ENCODE measurements at places on chromosomes 13 and 19. TPM values are rescaled to one million over a fixed set of nuclear protein-coding genes. Genes with fewer than 3 reads are reported as not detected.

ADAT3 gene
- total RNA-seq: 10.3 TPM

PTH2 gene
- total RNA-seq: not detected

ZSWIM9 gene
- 7.8 TPM for total RNA-seq

MYO16 gene
- 0.22 TPM for total RNA-seq

NAPSA gene
- 217 TPM for total RNA-seq

ZNF790 gene
- total RNA-seq: 9.5 TPM

PLK5 gene
- total RNA-seq: not detected

MCF2L gene
- total RNA-seq: 61.9 TPM

CCDC70 gene
- total RNA-seq: not detected

DNA sequence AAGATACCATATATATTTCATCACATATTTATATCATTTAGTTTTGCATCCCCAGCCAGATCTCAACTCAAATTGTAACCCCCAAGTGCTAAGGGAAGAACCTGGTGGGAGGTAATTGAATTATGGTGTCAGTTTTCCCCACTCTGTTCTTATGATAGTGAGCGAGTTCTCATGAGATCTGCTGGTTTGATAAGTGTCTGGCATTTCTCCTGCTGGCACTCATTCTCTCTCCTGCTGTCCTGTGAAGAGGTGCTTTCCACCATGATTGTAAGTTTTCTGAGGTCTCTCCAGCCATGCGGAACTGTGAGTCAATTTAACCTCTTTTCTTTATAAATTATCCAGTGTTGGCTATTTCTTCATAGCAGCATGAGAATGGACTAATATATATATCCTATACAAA is 462.5 kb upstream of the SLITRK5 start:
- no peak overlapping the region for H3K27ac ChIP-seq
- H3K27me3 ChIP-seq: no peaks in the 10 kb centered on the region
- H3K4me3 ChIP-seq: no peak overlapping the region
- no peaks in the 10 kb centered on the region for H3K4me1 ChIP-seq
- no peaks in the 10 kb centered on the region for H3K36me3 ChIP-seq
- no peak for DNase-seq

DNA sequence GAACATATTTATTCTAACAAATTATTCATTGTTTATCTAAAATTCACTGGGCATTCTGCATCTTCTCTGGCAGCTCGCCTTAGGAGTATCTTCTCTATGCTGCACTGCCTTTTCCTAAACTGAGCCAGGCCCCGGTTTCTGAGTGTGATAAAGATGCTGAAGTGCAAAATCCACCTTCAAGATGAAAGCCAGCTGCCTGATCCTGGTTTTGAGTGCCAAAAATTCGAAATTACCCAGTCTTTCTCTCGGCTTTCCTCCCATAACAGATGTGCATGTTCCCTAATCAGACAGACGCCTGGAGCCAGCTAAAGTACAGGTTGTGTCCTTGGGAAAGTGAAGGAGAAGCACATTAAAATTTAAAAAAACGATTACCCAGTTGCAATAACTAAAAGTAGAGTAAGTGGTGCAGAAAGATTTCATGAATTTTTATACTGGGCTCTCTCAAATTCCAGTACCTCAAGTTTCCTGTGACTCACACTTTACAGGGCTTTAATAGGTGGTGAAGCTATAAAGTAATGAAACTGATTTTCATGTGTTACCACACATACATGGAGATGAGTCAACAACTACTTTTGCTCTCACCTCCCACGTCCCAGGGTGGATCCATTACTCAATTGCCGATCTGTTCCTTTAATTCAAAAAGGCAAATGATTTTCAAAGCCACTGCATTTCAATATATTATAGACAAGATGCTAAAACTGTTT is 65.0 kb upstream of the GTF2F2 start:
- no peaks in the 10 kb centered on the region for H3K27me3 ChIP-seq
- H3K36me3 ChIP-seq: no peaks in the 10 kb centered on the region
- H3K4me1 ChIP-seq: peaks cover 7% of the 10 kb centered on the region
- H3K27ac ChIP-seq: no peak overlapping the region

GRCh38 chr19:56969156-56969555 is 128.6 kb upstream of the PEG3 start:
- no peak overlapping the region for H3K4me3 ChIP-seq
- H3K27ac ChIP-seq: no peak overlapping the region
- H3K27me3 ChIP-seq: no peaks in the 10 kb centered on the region
- no peak for DNase-seq

DNA sequence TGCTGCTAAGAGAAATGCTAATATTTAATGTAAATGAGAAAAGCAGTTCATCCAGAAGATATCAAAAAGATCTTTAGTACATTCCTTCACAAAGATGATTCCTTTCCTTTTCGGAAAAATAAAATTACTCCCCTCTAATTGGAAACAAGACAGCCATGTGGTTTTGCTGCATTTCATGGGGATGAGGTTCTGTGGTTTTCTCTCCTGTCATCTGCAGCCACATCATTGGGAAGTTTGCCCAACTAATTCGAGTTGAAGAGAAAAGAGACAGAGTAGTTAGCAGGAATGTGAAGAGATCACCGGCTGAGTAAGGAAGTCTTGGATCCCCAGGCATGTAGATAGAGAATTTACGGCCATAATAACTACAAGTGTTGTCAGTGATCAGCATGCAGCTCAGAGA is 122.1 kb downstream of the CYSLTR2 start:
- H3K27ac ChIP-seq: no peak overlapping the region
- H3K4me1 ChIP-seq: no peaks in the 10 kb centered on the region
- H3K4me3 ChIP-seq: no peak overlapping the region

- DNase-seq: peak; percentile 86
- peak overlapping the region; percentile 29 for H3K27ac ChIP-seq
- H3K36me3 ChIP-seq: peaks cover 12% of the 10 kb centered on the region
Observed at GRCh38 chr19:11130824-11131455, 24.6 kb downstream of the SPC24 start.

GRCh38 chr19:5108866-5109265 is 140.0 kb downstream of the KDM4B start:
- no peak overlapping the region for H3K4me3 ChIP-seq
- no peaks in the 10 kb centered on the region for H3K27me3 ChIP-seq
- peaks cover 3% of the 10 kb centered on the region for H3K4me1 ChIP-seq
- H3K36me3 ChIP-seq: peaks cover 6% of the 10 kb centered on the region

DNA sequence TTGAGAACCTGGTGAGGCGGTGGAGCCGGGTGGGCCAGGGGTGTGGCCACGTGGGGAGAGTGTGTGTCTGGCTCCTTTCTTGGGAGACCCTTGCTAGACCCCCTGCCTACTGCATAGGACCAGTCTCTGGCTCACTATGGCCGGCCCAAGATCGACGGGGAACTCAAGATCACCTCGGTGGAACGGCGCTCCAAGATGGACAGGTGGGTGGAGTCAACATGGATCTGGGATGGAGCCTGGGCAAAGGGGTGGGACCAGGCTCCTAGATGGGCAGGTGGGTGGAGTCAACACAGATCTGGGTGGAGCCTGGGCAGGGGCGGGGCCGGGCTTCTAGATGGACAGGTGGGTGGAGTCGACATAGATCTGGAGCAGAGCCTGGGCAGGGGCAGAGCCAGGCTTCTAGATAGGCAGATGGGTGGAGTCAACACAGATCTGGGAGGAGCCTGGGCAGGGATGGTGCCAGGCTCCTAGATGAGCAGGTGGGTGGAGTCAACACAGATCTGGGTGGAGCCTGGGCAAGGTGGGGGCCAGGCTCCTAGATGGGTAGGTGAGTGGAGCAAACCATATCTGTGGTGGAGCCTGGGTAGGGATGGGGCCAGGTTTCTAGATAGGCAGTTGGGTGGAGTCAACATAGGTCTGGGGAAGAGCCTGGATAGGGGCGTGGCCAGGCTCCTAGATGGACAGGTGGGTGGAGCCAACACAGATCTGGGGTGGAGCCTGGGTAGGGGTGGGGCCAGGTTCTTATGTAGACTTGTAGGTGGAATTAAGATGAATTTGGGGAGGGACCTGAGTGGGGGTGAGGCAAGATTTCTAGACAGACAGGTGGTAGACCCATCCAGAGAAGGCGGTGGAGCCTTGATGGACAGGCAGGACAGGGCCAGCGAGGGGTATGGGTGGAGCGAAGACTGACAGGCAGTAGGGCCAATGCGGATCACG is 56.5 kb downstream of the VAV1 start:
- DNase-seq: no peak
- H3K4me3 ChIP-seq: no peak overlapping the region
- no peaks in the 10 kb centered on the region for H3K36me3 ChIP-seq
- H3K4me1 ChIP-seq: no peaks in the 10 kb centered on the region

- peak; percentile 58 for DNase-seq
- H3K4me3 ChIP-seq: no peak overlapping the region
- no peaks in the 10 kb centered on the region for H3K27me3 ChIP-seq
- peaks cover 6% of the 10 kb centered on the region for H3K4me1 ChIP-seq
Observed at GRCh38 chr19:13181747-13182388, 31.7 kb downstream of the IER2 start.

DNA sequence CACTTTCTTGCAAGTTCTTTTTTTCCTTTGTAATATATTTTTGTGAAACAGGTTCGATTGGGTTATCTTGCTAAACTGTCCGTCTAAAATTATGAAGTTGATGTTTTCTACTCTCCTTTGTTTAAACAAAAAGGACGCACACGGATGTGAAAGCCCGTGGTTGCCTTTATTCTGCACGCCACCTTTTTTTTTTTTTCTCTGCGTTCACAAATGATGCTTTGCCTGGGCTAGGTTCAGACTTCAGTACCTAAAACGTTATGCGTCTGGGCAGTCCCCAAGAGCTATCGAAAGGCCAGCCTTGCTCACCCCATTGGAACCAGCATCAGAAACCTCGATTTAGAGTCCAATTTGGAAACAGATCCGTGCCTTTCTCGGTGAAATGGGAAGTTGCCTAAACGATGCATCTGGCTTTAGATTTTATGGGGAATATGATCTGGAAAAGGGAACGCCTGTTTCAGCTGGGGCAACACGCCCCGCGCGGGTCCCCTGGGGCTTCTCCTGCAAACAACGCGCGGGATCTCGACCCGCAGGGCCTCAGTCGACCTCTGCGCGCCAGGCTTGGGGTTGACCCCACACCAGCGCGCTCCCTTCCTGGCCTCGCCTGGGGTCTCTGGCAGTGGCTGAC is 113.9 kb downstream of the KCNRG start:
- H3K27ac ChIP-seq: no peak overlapping the region
- peak; percentile 79 for DNase-seq
- H3K4me1 ChIP-seq: no peaks in the 10 kb centered on the region
- H3K27me3 ChIP-seq: peaks cover 51% of the 10 kb centered on the region
- H3K4me3 ChIP-seq: peak overlapping the region; percentile 57
- no peaks in the 10 kb centered on the region for H3K36me3 ChIP-seq

- H3K27me3 ChIP-seq: no peaks in the 10 kb centered on the region
- peak overlapping the region; percentile 58 for H3K27ac ChIP-seq
- no peak for DNase-seq
- H3K4me1 ChIP-seq: peaks cover 12% of the 10 kb centered on the region
- no peaks in the 10 kb centered on the region for H3K36me3 ChIP-seq
Observed at GRCh38 chr13:30880856-30881155, 25.3 kb upstream of the MEDAG start.

- DNase-seq: no peak
- no peaks in the 10 kb centered on the region for H3K36me3 ChIP-seq
- H3K4me3 ChIP-seq: no peak overlapping the region
- H3K27me3 ChIP-seq: no peaks in the 10 kb centered on the region
Observed at GRCh38 chr13:77893066-77893465, 25.6 kb downstream of the EDNRB start.

DNA sequence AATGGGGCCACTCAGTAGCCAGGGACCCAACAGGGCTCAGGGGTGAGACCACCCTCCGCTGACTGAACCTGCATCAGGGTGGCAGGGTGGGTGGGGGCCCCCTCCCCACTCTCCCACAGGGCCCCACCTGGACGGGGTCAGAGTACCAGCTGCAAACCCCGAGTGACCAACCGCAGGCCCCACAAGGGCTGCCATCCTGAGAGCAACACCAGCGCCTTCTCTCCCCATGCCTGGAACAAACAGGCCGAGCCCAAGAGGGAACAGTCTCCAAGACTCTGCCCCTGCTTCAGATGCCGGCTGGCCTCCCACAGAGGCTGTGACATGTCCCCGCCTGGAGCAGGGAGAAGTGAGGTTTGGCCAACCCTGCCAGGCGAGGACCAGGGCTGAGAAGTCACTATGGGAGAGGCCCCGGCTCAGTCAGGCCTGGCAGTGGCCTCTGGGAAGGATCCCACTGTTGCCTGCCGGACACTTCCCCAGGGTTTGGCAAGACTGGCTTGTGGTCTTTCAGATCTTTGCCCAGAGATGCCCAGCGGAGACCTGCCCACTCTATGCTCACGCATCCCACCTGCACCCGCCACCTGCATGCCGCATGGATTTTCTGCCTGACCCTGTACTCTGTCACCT is 27.2 kb downstream of the MPND start:
- peaks cover 3% of the 10 kb centered on the region for H3K36me3 ChIP-seq
- no peak overlapping the region for H3K4me3 ChIP-seq
- peaks cover 54% of the 10 kb centered on the region for H3K4me1 ChIP-seq
- no peak for DNase-seq
- H3K27me3 ChIP-seq: no peaks in the 10 kb centered on the region

GRCh38 chr19:38386971-38387549 is 774 bp downstream of the GGN start:
- H3K4me1 ChIP-seq: no peaks in the 10 kb centered on the region
- peaks cover 2% of the 10 kb centered on the region for H3K27me3 ChIP-seq
- H3K27ac ChIP-seq: no peak overlapping the region
- DNase-seq: no peak

DNA sequence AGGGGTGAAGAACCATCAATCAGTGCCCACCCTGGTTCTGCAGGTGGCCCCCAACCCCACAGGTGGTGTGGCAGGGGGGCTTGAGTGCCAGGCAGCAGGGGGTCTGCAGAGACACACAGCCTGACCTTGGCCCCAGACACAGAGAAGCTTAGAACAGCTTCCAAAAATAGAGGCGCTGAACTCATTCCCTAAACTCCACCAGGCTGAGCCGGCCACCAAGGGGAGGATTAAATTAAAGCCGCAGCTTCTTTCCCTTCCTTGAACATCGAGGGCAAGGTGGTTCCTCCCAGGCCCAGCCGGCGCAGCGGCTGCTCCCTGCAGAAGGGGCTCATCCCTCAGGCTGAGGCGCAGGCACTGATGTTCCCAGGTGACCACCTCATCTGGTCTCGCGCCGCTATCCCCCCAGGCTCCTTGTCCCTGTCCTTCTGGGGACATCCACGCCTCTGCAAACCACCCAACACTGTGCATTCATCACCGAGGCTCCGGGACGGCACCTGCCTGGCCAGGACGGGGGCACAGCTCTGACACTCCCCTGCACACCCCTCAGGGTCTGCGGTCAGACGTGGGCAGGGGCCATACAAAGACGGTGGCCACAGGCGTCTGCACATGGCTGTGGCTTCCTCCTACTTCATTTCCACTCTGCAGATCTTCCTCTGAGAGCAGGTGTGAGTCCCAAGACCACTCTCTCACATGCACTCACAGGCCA is 30.9 kb downstream of the LAMP1 start:
- H3K36me3 ChIP-seq: peaks cover 4% of the 10 kb centered on the region
- no peaks in the 10 kb centered on the region for H3K27me3 ChIP-seq
- H3K27ac ChIP-seq: no peak overlapping the region
- no peak overlapping the region for H3K4me3 ChIP-seq
- DNase-seq: no peak

Data from kidney (tissue), 22 donors.